ENCODE measurements at places on chromosomes 5 and 9. TPM values are rescaled to one million over a fixed set of nuclear protein-coding genes. Genes with fewer than 3 reads are reported as not detected.

The SV2C gene
- 0.04 TPM for total RNA-seq

The PCDHA11 gene
- 0.12 TPM for total RNA-seq

The PLPP7 gene
- 124 TPM for total RNA-seq

The CYLC2 gene
- total RNA-seq = not detected

The C9orf153 gene
- not detected for total RNA-seq

The WHRN gene
- total RNA-seq = 8.2 TPM

The NPR3 gene
- 51.0 TPM for total RNA-seq

The GAS1 gene
- 78.6 TPM for total RNA-seq

The LHFPL2 gene
- 9.9 TPM for total RNA-seq

The PDE6A gene
- total RNA-seq = 0.08 TPM

The CNTNAP3 gene
- 6.1 TPM for total RNA-seq

The ZNF782 gene
- total RNA-seq = 4.6 TPM

The PROB1 gene
- total RNA-seq = 28.6 TPM

GRCh38 chr9:85742597-85742936 is 813 bp upstream of the AGTPBP1 start:
- DNase-seq = no peak
- H3K27me3 ChIP-seq = no peaks in the 10 kb centered on the region
- H3K4me1 ChIP-seq = no peaks in the 10 kb centered on the region
- H3K27ac ChIP-seq = peak overlapping the region; percentile 95
- H3K4me3 ChIP-seq = peak overlapping the region; percentile 97

GRCh38 chr9:134738869-134739659 is 97.5 kb downstream of the COL5A1 start:
- no peak overlapping the region for H3K4me3 ChIP-seq
- no peaks in the 10 kb centered on the region for H3K27me3 ChIP-seq
- no peak overlapping the region for H3K27ac ChIP-seq
- peak; percentile 79 for DNase-seq

GRCh38 chr5:179978792-179979191 is 71.1 kb upstream of the TBC1D9B start:
- no peak overlapping the region for H3K27ac ChIP-seq
- no peak overlapping the region for H3K4me3 ChIP-seq
- no peaks in the 10 kb centered on the region for H3K27me3 ChIP-seq

DNA sequence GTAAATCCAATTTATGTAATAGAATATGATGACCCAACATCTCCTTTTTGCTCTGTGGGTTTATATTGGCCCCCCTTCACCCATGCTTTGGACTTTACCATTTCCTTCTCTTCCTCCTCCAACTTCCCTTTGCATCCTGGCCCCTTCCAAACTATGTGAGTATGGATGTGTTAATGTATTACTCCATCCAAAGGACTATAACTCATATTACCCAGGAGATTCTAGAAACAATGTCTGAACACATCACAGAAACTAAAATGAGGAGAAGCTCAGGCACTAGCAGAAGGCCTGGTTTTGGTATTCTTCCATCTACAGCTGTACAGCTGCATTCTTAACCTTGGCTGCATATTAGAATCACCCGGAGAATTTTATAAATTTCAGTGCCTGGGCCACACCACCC is 110.7 kb downstream of the PDE4D start:
- no peaks in the 10 kb centered on the region for H3K27me3 ChIP-seq
- H3K4me1 ChIP-seq = no peaks in the 10 kb centered on the region
- H3K4me3 ChIP-seq = no peak overlapping the region
- H3K27ac ChIP-seq = no peak overlapping the region
- no peak for DNase-seq

DNA sequence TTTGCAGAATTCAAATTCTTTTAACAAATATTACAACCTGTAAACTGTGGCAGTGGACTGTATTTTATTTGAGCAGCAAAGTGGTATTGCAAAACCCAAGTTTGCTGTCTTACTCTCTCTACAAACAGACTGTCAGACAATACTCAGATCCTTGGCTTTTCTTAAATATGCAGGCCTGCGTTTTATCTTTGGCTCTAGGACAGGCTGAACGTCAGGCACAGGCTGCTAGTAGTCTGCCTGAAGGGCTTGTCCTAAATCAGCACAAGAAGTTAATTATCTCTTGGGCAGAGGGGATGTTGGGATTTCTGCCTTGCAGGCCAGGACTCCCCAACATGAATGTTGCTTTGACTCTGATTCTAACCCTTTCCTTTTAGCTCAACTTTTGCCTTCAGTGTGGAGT is 147.5 kb downstream of the SLIT3 start:
- no peak overlapping the region for H3K4me3 ChIP-seq
- no peak overlapping the region for H3K27ac ChIP-seq
- no peaks in the 10 kb centered on the region for H3K4me1 ChIP-seq
- no peaks in the 10 kb centered on the region for H3K36me3 ChIP-seq
- no peak for DNase-seq
- no peaks in the 10 kb centered on the region for H3K27me3 ChIP-seq

GRCh38 chr9:27655441-27655840 is 82.2 kb upstream of the C9orf72 start:
- no peaks in the 10 kb centered on the region for H3K36me3 ChIP-seq
- H3K4me1 ChIP-seq = no peaks in the 10 kb centered on the region
- no peak overlapping the region for H3K27ac ChIP-seq
- H3K4me3 ChIP-seq = no peak overlapping the region

GRCh38 chr5:166058660-166059059 is 2232.8 kb upstream of the WWC1 start:
- H3K36me3 ChIP-seq = no peaks in the 10 kb centered on the region
- H3K27me3 ChIP-seq = no peaks in the 10 kb centered on the region
- H3K27ac ChIP-seq = no peak overlapping the region
- H3K4me1 ChIP-seq = no peaks in the 10 kb centered on the region

GRCh38 chr5:31153521-31153920 is 40.0 kb upstream of the CDH6 start:
- H3K27ac ChIP-seq = no peak overlapping the region
- no peak for DNase-seq
- no peaks in the 10 kb centered on the region for H3K36me3 ChIP-seq
- no peaks in the 10 kb centered on the region for H3K4me1 ChIP-seq
- H3K4me3 ChIP-seq = no peak overlapping the region
- H3K27me3 ChIP-seq = no peaks in the 10 kb centered on the region

DNA sequence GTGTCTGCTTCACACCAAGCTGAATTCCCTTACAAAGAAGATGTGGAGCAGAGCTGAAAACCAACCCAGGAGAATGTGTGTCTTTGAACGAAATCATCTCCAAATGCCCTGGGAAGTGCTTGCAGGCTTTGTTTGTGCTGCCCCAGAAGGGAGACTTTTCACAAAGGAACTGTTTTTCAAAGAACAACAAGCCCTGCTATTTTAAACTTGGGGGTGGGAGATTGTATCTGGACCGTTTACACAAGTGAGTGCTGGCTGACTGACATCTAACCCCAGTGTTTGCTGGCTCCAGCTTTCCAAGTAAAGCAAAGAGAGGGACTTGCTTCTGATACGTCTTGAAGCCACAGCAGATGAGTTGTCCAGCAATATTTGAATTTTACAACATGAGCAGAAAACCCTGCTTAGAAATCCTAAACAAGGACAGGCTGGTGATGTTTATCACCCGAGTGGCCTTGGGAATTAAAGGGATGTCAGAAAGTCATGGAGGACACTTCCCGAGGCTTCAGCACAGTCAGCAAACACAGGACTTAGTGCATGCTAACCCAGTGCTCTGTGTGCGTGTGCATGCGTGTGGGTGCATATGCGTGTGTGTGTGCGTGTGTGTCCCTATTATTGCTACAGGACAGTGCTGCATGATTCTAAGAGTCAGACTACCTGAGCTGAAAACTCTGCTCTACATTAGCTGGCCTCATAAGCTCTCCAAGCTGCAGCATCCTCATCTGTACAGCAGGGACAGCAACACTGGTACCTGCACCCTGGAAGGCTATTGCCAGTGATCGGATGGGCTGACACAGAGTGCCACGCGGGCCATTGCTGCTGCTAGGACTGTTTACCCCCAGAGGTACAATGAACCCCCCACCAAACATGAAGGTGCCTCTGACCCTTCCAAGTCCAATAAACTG is 1.4 kb downstream of the ADAMTS12 start:
- peak overlapping the region; percentile 48 for H3K4me3 ChIP-seq
- peaks cover 22% of the 10 kb centered on the region for H3K4me1 ChIP-seq
- H3K27ac ChIP-seq = no peak overlapping the region
- H3K36me3 ChIP-seq = no peaks in the 10 kb centered on the region
- H3K27me3 ChIP-seq = peaks cover 6% of the 10 kb centered on the region
- DNase-seq = no peak

GRCh38 chr9:84339962-84340361 is 596 bp downstream of the SLC28A3 start:
- no peak overlapping the region for H3K4me3 ChIP-seq
- peaks cover 23% of the 10 kb centered on the region for H3K4me1 ChIP-seq
- DNase-seq = no peak
- H3K36me3 ChIP-seq = no peaks in the 10 kb centered on the region
- peak overlapping the region; percentile 84 for H3K27ac ChIP-seq

- H3K36me3 ChIP-seq = peaks cover 7% of the 10 kb centered on the region
- H3K27me3 ChIP-seq = no peaks in the 10 kb centered on the region
- no peaks in the 10 kb centered on the region for H3K4me1 ChIP-seq
Measured at GRCh38 chr9:131999692-132000551, 79.7 kb downstream of the MED27 start.

DNA sequence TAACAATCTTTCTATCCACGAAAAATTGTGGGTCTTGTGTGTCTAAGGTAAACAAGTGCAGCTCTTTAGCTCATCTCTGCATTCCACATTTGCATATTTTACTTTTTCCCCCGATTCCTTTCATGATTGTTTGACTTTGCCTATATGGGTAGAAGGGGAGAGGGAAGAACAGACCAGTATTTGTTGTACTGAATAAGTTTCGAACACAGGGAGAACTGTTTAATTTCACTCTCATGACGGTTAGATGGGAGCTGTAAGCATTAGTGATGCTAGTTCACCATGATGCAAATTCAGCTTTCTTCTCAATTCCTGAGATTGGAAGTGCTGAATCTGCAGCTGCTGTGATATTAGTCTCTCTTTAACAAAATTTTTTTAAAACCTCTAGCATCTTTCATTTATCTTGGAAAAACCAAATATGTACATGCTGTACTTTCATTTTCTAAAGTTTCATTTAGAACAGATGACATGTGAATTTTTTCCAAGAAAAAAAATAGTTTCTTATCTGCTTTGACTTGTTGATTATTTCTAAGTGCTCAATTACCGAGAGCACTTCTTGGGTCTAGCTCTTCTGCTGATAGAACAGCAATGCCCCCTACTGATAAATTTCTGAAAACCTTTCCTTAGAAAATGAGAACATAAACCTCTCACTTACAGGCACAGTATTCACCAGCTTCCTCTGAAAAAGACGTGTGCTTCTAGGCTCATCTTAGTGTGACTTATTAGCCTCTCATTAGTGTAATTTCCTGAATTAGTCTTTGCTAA is 149.5 kb downstream of the BAAT start:
- no peaks in the 10 kb centered on the region for H3K27me3 ChIP-seq
- no peak overlapping the region for H3K4me3 ChIP-seq
- H3K4me1 ChIP-seq = no peaks in the 10 kb centered on the region
- no peaks in the 10 kb centered on the region for H3K36me3 ChIP-seq
- H3K27ac ChIP-seq = no peak overlapping the region

GRCh38 chr9:93061260-93061751 is 2.8 kb downstream of the SUSD3 start:
- no peak overlapping the region for H3K4me3 ChIP-seq
- H3K4me1 ChIP-seq = peaks cover 22% of the 10 kb centered on the region
- H3K27ac ChIP-seq = no peak overlapping the region
- no peaks in the 10 kb centered on the region for H3K27me3 ChIP-seq

DNA sequence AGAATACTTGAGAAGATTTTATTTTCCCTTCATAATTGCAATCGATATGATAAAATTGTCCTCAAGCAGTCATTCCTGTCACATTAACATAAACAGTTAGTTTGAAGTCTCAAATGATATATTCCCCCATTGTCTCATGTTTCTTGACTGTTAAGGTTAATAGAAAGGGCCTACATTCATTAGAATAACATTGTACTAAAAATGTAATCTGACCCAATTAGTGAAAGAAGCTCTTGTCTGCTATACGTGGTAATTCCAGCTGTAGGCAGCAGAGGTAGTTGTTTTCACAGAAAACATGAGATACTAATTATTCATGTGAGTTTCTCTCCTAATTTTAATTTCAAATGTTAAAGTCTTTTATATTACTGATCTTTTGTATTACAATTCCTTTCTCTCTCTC is 25.9 kb upstream of the AP3B1 start:
- no peaks in the 10 kb centered on the region for H3K36me3 ChIP-seq
- no peak overlapping the region for H3K4me3 ChIP-seq
- no peak overlapping the region for H3K27ac ChIP-seq
- no peaks in the 10 kb centered on the region for H3K4me1 ChIP-seq

- no peak overlapping the region for H3K27ac ChIP-seq
- H3K4me3 ChIP-seq = no peak overlapping the region
- no peaks in the 10 kb centered on the region for H3K27me3 ChIP-seq
- no peaks in the 10 kb centered on the region for H3K4me1 ChIP-seq
Measured at GRCh38 chr5:10699987-10700386, 61.0 kb downstream of the DAP start.

- H3K36me3 ChIP-seq = no peaks in the 10 kb centered on the region
- no peaks in the 10 kb centered on the region for H3K4me1 ChIP-seq
- no peak overlapping the region for H3K4me3 ChIP-seq
- no peak overlapping the region for H3K27ac ChIP-seq
- no peak for DNase-seq
Measured at GRCh38 chr5:1769752-1770442, 29.7 kb downstream of the MRPL36 start.

- H3K27ac ChIP-seq = no peak overlapping the region
- no peak for DNase-seq
- no peaks in the 10 kb centered on the region for H3K4me1 ChIP-seq
- H3K4me3 ChIP-seq = no peak overlapping the region
- H3K36me3 ChIP-seq = no peaks in the 10 kb centered on the region
- H3K27me3 ChIP-seq = no peaks in the 10 kb centered on the region
Measured at GRCh38 chr5:177542816-177543465, 11.4 kb downstream of the FAM193B start.

DNA sequence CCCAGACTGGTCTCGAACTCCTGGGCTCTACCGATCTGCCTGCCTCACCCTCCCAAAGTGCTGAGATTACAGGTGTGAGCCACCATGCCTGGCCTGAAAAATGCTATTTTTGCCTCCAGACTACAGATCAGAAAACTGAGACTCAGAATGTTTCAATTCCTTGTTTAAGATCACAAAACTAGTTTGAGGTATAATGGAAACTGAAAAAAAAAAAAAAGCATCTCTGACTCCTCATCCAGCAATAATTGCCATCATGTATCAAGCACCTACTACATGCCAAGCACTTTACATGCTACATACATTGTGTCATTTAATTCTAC is 35.6 kb downstream of the PLAC8L1 start:
- H3K27me3 ChIP-seq = no peaks in the 10 kb centered on the region
- H3K4me3 ChIP-seq = no peak overlapping the region
- H3K27ac ChIP-seq = peak overlapping the region; percentile 86
- H3K4me1 ChIP-seq = no peaks in the 10 kb centered on the region
- DNase-seq = no peak
